Neural progenitor cell (in vitro differentiated cells): ENCODE measurements at places on chromosomes 11 and 22.
A peak's percentile ranks its signal among the peaks of the same experiment; 100 is the strongest.

GRCh38 chr11:18320617-18321016, 1.3 kb downstream of the HPS5 start:
- DNase-seq: no peak

DNA sequence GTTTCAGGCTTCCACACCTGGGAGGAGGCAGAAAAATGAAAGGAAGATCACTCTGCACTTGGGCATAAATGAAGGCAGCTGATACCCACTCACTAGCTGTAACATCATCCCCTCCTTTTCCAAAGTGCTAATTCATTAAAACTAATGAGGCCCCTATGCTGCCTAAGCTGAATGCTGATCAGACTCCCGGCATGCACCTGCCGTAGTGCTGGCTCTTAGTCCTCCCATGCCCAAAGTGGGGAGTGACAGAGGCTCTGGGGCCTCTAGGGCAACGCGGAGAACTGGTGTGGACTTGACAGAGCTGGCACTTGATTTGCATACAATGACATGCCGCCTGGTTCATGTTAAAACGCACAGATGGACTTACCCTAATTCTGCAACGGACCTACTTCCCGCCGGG, 96.5 kb upstream of the NCAM1 start:
- no peak for DNase-seq

DNA sequence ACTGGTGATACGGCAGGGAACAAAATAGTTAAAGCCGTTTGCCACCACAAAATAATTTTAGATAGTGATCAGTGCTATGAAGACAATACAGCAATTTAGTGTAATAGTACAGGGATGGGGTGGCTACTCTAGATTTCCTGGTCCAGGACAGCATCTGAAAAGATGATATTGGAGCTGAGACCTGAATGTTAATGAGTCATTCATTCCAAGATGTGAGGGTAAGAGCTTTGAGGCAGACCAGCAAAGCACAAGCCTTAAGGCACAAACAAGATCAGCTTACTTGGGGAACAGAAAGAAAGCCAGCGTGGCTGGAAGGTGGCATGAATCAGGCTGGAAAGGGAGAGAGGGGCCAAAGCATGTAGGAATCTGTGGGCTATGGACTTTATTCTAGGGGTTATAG, 132.3 kb downstream of the TRIM44 start:
- no peak for DNase-seq

DNA sequence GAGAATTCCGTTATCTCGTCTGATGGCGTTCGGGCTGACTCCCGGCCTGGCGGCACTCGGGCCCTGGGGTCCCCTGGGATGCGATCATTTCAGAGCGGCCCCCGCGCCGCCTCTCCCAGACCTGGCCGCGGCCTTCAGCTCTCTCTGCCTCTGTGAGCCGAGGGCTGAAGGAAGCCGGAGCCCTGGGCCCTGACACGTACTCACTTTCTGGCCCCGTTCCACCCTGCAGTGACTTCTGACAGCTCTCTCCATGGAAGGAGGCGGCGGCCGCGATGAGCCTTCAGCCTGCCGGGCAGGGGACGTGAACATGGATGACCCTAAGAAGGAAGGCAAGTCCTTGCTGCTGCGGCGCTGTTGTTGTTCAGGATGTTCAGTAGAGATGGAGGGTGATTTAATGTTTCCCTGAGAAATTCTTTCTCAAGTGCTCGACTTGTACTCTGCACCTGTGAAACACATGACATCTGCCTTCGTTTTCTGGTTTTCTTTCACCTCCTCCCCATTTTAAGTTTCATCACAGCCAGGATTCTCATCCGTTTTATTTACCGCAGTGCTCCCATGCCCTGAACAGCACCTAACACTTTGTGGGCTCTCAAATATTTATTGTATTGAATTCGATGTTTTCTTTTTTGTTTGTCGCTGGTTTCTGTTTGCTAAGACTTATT, 612 bp downstream of the GTSE1 start:
- DNase-seq: peak; percentile 67

GRCh38 chr11:85685820-85686459, at the start of gene CCDC89:
CCDC89 (minus strand) TSS chr11:85686195; CDS start chr11:85686130, 65 bp downstream.
- DNase-seq: peak; percentile 18

DNA sequence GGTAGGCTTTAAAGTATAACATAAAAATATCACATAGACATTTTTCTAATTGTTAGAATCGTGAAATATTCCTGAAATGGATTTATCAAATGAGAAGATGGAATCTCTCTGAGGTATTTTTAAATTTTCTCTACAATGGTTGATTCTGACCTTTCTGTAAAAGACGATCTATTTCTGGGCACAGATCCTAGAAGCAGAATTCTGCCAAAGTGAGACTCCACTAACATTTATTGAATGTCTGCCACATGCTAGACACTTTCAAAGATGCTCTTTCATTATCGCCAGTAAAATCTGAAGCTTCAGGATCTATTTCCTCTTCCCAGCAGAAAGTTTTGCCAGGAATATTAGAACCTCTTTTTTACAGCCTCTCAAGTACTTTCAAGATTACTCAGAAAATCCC, 64.1 kb upstream of the TMEM45B start:
- no peak for DNase-seq

DNA sequence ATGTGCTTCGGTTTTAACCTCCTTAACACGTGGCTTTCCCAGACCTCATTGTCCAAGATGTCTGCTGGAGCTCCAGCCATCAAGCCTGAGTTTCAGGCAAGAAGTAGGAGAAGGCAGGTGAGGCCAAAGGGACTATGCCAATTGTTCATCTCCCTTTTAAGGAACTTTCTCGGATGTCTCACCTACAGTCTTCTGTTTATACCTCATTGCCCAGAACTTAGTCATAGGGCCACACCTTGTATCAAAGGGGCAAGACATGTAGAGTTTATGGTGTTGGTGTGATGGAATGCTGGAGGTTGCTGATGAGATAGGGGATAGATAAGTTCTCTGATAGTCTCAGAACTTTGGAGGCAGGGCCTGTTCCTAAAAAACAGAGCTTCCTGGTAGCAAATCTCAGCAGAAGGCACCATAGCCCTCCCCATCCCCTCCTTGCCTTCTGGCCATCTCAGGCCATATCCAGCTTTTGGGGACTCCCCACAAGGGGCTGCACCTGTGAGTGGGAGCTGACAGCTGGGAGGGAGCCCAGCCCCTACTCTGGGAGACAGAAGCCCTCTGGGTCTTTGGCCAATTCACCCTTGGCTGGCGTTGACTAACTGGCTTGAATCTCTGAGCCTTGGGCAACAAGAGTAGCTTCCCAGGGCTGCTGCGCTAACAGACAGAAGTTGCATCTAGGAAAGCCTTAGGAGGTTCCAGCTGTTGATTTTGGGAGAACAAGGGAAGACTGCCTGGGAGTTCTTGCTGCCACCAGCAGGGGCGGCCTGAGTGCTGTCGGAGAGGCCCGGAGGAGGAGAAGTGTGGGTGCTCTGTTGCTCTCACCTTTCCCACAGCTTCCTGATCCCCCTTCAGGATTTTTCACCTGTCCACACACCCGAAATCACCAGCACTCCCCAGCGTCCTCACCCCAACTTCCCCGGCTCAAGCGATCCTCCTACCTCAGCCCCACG, 149.8 kb upstream of the THY1 start:
- no peak for DNase-seq

DNA sequence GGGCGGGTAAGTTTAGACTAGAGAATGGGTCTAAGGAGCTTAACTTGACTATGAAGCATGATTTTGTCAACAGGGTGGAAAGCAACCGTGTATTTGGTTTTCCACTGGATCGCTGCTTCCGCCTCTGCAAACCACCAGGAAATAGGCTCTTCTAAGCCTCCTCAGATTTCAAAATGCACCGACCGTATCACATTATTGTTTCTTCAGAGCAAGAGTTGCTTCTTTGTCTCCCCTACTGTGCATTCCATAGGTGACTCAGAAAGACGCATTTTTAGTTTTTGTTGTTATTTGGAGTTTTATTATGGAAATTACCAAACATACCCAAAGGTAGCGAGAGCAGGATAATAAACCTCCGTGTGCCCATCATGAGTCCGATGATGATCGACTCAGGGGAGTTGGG, 64.3 kb upstream of the RASD2 start:
- no peak for DNase-seq

DNA sequence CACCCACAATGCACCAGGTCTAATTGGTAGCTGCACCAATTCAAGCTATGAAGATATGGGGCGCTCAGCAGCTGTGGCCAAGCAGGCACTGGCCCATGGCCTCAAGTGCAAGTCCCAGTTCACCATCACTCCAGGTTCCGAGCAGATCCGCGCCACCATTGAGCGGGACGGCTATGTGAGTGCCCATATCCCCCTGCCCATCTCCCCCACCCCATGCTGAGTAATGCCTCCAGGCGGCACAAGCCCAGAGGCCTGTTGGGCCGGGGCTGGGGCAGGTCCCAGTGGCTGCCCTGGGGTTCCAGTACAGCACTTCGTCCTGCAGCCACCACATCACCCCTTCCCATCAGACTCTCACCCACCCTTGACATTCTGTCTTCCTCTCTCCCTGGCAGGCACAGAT, 21.5 kb downstream of the POLR3H start:
- DNase-seq: no peak

DNA sequence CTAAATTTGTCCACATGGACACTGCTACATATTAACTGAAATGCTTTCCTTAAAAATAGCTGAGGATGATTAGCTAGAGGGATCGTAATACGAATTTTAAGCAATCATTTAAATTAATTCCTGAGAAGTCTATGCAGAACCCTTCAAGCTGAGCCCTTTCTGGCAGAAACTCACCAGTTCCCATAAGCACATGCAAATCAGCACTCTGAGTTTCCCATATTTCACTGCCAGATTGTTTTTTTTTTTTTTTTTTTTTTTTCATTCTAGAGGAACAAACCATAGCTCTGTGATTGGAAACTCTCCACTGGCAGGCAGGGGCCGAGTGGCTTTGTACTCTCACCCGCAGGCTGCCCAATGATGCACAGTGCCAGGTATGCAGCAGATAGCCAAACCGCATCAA, 145.6 kb downstream of the EFCAB6 start:
- no peak for DNase-seq

DNA sequence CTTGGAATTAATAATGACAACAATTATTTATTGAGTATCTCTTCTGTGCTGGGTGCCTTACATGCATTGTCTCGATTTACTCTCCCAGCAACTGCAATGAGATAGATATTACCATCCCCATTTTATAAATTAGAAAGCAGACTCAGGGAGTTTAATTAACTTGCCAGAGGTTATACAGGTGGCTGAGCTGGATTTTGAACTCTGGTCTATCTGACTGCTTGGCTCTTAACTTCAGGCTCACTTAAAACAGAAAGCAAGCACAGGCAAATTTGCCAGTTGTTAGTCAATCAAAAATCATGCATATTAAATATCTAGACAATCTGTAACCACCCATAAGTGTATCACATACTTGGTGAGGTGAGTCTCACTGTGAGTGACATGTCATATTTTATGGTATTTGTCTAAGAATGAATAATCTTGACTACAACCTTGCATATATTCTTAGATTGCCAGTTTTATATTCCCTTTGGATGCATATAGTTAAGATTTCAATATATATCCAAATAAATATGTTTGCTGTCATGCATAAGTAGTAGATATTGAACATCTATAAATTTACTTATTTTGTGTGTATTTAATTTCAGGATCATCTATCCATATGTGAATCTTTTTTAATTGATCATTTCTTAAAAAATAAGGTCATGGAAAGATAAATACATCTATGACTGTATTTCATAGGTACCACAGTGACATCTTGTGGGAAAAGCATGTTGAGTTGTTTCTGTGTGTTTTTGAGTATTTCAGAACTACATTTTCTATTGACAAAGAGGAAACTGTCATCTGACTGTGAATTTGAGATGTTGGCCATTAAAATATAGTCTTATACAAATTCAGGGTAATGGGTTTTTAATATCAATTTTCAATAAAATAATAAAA, 112.0 kb upstream of the ARHGAP42 start:
- DNase-seq: no peak

DNA sequence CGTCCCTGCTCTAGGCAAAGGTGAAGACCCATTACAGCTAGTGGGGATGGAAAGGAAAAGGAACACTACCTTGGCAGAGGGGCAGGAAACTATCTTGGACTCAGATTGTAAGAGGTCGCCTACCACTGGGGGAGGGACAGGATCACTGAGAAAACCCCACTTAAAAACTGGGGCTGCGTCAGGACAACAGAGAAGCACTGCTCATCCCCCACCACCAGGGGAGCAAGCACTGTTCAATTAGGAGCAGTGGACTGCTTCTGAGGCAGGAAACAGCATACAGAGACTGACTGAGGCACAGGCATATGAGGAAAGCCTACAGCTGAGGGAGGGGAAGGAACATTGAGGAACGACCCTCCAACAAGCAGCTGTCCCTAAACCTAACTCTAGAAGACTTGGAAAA, 20.8 kb upstream of the DLAT start:
- DNase-seq: no peak

GRCh38 chr11:47408598-47409439, 429 bp downstream of the SLC39A13 start:
- peak; percentile 37 for DNase-seq

- DNase-seq: no peak
Observed at GRCh38 chr11:47750725-47751124, 16.4 kb downstream of the FNBP4 start.

DNA sequence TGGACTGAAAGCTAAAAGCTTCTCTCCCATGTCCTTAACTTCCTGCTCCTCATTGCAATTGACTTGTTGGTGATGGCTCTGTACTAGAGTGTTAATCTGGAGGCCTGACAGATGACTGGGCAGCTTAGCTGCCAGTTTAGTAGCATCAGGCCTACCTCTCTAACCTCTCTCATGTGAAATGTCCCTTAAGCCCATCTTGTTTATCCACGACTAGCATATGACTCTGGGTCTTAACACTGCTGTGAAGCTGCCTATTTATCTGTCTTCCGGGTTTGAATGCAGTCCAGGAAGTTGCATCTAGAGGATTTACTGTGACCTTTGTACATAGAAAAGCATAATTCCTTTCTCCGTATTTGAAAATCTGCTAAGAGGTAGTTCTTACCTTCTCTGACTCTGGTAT, 85.3 kb upstream of the HORMAD2 start:
- DNase-seq: no peak

- DNase-seq: no peak
Observed at GRCh38 chr11:35088226-35088625, 50.7 kb upstream of the CD44 start.

DNA sequence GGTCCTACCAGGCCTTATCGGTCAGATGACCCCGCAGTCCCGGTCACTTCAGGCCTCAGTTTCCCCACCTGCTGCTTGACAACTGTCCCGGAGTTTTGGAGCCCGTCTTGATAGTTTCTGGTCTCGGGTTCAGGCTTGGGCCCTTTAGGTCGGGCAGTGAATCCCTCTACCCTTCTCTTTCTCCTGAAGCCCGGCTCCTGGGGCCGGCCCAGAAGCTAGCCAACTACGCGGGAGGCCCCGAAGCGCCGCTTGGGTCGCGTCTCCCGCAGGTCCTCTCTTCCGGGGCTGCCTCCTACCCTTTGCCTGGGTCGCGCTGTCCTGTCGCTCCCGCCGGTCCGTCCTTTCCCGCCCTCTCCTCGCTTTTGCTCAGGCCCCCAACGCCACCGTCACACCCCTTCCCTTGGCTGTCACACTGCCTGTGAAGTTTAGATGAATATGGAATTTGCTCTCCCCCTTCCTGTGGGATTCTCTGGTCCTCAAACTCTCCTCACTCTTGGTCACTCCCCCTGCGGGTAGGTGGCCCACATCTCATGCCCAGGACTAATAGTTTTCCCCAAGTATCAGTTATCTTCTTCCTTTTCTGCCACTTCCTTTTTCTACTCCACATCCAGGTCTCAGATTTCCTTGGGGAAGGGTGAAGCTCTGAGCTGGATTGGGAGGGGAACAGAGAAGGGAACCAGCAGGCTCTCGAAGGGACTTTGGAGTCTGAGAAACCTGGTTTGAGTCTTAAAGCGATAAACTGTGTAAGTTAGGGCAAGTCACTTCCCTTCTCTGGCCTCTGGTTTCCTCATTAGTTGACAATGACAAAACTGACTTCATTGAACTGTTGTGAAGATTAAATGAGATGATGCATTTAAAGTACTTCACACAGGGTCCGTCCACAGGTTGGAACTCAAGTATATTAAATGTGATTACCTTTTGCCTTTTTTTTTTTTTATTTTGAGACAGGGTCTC, 790 bp downstream of the RAB1B start:
- DNase-seq: peak; percentile 66
